ENCODE measurements at places on chromosomes 1 and 21.

GRCh38 chr21:35197992-35198431 is 148.9 kb upstream of the RUNX1 start:
- no peaks in the 10 kb centered on the region for H3K36me3 ChIP-seq
- no peaks in the 10 kb centered on the region for H3K27me3 ChIP-seq
- no peaks in the 10 kb centered on the region for H3K4me1 ChIP-seq
- H3K4me3 ChIP-seq: no peak overlapping the region
- no peak for DNase-seq

DNA sequence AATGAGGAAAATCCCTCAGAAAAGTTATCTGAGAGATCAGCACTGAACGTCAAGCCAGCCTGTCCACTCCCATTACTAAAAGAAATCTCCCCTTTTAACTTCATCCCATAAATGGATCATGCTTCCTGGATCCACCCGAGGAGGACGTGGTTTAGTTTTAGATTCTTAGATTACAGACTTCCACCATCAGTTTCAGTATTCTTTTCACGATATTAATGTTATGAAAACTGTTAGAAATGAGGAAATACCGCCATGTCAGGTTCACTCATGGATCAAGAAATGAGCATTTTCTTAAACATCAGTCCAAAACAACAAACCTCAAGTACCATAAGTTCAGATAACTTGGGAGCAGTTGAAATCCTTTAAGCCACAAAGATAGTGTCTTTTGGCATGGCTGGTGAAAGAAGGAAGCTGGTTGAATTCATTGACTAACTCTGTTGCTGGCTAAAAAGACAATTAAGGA is 49.8 kb downstream of the NFIA start:
- H3K4me1 ChIP-seq: no peaks in the 10 kb centered on the region
- no peak overlapping the region for H3K4me3 ChIP-seq
- no peak overlapping the region for H3K27ac ChIP-seq
- no peaks in the 10 kb centered on the region for H3K36me3 ChIP-seq
- DNase-seq: no peak
- peaks cover 3% of the 10 kb centered on the region for H3K27me3 ChIP-seq

- no peaks in the 10 kb centered on the region for H3K36me3 ChIP-seq
- H3K4me3 ChIP-seq: no peak overlapping the region
- DNase-seq: no peak
These were observed 34.8 kb upstream of the DISP3 start for GRCh38 chr1:11443961-11444658.

- no peaks in the 10 kb centered on the region for H3K4me1 ChIP-seq
- DNase-seq: no peak
- H3K36me3 ChIP-seq: no peaks in the 10 kb centered on the region
- H3K4me3 ChIP-seq: no peak overlapping the region
- H3K27ac ChIP-seq: no peak overlapping the region
These were observed 19.7 kb downstream of the NFIA start for GRCh38 chr1:61102041-61102440.

DNA sequence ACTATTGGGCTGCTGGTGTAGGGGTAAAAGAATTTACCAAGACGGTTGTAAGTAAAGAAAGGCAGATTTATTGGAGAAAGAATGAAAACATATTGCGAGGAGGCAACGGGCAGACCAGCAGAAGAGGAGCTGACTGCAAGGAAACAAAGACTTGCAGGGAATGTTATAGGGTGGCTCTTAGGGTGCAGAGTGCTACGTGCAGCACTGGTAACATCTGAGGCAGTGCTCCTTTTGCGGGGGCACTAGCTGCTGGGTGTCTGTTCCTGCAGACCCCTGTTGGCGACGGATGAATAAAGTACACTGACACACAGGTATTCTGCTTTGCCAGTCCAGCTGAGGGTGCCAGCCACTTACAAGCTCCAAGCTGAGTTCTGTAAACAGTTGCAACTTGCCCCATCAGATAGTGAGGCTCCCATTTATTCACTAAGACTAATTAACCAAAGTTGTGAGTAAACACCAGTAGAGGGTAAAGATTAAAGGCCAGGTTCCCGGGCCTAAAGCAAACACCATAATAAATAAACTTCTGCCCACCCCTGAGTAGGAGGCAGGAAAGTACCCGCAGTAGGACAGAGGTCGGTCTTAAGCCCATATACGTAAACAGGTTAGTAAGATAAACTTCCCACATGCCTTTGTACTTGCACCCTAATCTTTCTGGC is 140.2 kb upstream of the KCNK1 start:
- DNase-seq: no peak
- no peak overlapping the region for H3K27ac ChIP-seq
- H3K27me3 ChIP-seq: no peaks in the 10 kb centered on the region

DNA sequence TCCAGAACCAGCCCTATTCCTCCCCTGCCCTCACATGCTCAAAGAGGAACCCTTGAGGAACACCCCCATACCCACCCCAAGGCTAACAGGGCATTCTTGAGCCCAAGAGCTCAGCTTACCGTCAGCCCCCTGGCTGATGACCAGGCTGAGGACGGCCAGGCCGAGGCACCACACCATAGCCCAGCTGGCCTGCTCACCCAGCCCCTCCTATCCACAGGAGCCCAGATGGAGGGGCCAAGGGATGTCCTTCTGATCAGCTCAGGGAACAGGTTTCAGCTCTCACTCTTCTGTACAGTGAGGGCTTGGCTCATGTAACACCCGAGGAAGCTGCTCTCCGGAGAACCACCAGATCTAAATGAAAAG is 2.2 kb downstream of the IGSF9 start:
- H3K4me1 ChIP-seq: peaks cover 28% of the 10 kb centered on the region
- no peak overlapping the region for H3K4me3 ChIP-seq
- no peaks in the 10 kb centered on the region for H3K36me3 ChIP-seq
- peaks cover 26% of the 10 kb centered on the region for H3K27me3 ChIP-seq

- no peaks in the 10 kb centered on the region for H3K27me3 ChIP-seq
- H3K36me3 ChIP-seq: peaks cover 9% of the 10 kb centered on the region
- no peaks in the 10 kb centered on the region for H3K4me1 ChIP-seq
- DNase-seq: no peak
These were observed 51.2 kb upstream of the ADAM30 start for GRCh38 chr1:119947468-119947867.

DNA sequence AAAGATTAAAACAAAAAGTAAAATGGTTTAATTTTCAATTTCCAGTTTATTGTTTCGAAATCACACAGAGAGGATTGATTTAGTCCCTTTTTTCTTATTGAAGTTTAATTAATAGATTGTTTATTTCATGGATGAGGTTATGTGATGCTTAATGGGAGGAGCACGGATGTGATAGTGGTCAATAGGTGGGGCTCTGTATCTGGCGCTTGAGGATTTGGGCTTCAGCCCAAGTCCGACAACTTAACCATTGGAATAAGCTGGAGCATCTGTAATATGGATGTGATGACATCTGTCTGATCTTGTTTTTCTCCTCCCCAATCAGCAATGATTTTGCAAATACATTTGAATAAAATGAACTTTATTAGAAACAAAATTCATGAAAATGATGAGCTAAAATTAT is 169.2 kb downstream of the LYPLAL1 start:
- no peaks in the 10 kb centered on the region for H3K36me3 ChIP-seq
- H3K4me3 ChIP-seq: no peak overlapping the region
- no peaks in the 10 kb centered on the region for H3K4me1 ChIP-seq
- no peak overlapping the region for H3K27ac ChIP-seq

DNA sequence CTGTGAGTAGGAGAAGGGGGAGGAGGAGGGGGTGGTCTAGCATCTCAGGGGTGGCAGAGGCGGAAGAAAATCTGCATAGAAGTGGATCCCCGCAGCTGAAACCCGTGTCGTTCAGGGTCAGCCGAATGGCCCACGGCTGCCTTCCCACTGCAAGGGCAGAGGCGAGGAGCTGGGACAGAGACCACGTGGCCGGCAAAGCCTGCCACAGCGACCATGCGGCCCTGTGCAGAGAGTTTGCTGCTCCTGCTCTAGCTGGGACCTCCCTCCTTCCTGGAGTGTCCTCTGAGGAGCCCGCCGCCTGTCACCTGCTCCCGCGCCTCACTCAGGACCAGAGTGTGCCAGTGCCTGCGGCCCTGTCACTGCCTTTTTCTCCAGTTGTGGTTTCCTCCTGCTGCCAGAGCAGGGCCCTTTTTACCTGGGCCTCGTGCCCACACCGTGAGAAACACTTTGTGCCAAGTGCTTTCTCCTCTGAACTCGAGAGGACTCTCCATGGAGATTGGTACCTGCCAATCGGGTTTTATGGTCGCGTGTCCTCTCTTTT is 5.4 kb upstream of the TRPM2 start:
- peaks cover 24% of the 10 kb centered on the region for H3K27me3 ChIP-seq
- H3K36me3 ChIP-seq: no peaks in the 10 kb centered on the region
- no peak for DNase-seq
- no peak overlapping the region for H3K4me3 ChIP-seq

DNA sequence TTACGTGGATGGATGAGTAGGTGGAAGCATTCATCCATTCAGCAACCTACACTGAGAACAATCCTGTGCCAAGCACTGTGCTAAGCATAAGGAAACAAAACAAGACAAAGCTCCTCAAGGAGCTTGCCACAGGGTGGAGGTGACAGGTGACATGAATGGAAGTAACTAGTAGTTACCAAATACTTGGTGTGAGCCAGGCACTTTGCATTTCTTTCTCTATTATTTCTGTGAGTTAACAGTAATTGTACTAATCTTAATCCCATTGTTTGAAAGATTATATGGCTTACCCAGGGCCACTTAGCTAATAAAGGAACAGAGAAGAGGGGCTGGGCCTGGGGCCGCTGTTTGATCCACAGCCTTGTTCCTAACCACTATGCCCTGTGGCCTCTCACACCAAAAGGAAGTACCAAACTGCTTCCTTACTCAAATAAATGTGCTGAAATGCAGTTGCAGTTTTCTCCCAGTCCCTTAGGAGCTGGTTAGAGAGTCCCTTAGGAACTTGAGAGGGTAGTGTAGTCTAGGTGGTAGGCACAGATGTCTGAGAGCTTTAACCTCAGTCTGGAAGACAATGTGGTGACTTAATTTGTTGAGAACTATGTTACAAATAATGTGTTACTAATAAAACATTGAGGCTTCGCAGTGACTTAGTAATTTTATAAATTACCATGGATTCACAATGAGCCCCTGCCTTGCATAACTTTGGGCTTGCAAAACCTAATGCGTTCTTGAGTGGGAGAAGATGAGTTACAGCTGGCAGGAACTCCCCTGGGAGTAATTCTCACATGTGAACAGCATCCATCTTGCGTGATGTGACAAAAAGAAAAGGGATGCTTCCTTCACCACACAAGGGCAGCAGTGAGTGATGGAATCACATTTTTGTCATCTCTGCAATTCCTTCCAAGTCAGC is 69.8 kb downstream of the MPZL1 start:
- H3K4me1 ChIP-seq: no peaks in the 10 kb centered on the region
- no peaks in the 10 kb centered on the region for H3K27me3 ChIP-seq
- H3K4me3 ChIP-seq: no peak overlapping the region
- no peak overlapping the region for H3K27ac ChIP-seq
- H3K36me3 ChIP-seq: peaks cover 13% of the 10 kb centered on the region

- H3K4me3 ChIP-seq: no peak overlapping the region
- no peaks in the 10 kb centered on the region for H3K36me3 ChIP-seq
- no peaks in the 10 kb centered on the region for H3K4me1 ChIP-seq
- H3K27me3 ChIP-seq: no peaks in the 10 kb centered on the region
- DNase-seq: no peak
- H3K27ac ChIP-seq: no peak overlapping the region
These were observed 53.4 kb downstream of the TMPRSS15 start for GRCh38 chr21:18350216-18350615.

GRCh38 chr1:23475134-23475628 is 8.8 kb downstream of the ASAP3 start:
- H3K36me3 ChIP-seq: no peaks in the 10 kb centered on the region
- no peaks in the 10 kb centered on the region for H3K27me3 ChIP-seq

DNA sequence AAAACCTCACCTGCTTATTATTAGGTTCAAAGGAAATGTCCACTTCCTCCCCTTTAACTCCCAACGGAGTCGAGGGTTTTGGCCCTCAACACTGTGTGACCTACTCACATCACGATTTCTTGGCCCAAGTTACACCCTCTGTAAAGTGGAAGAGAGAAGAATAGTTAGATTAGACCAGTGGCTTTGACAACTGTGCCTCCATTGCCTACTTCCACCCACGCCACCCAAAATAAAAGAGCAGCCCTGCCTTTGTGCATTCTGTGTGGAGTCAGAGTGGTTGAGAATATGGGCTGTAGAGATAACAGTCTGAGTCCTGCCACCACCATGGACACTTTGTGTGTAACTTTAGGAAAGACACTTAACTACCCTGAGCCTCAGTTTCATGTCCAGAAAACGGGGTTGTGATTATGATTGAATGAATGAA is 4.1 kb upstream of the HDGF start:
- H3K4me1 ChIP-seq: peaks cover 27% of the 10 kb centered on the region
- DNase-seq: no peak
- H3K4me3 ChIP-seq: no peak overlapping the region
- H3K36me3 ChIP-seq: no peaks in the 10 kb centered on the region

GRCh38 chr1:109250454-109251276 is 1.3 kb downstream of the CELSR2 start:
- H3K36me3 ChIP-seq: no peaks in the 10 kb centered on the region
- H3K4me1 ChIP-seq: peaks cover 24% of the 10 kb centered on the region

GRCh38 chr1:20706841-20707240 is 11.0 kb downstream of the KIF17 start:
- no peaks in the 10 kb centered on the region for H3K27me3 ChIP-seq
- DNase-seq: no peak
- no peak overlapping the region for H3K4me3 ChIP-seq
- H3K27ac ChIP-seq: no peak overlapping the region
- H3K36me3 ChIP-seq: no peaks in the 10 kb centered on the region
- H3K4me1 ChIP-seq: no peaks in the 10 kb centered on the region

DNA sequence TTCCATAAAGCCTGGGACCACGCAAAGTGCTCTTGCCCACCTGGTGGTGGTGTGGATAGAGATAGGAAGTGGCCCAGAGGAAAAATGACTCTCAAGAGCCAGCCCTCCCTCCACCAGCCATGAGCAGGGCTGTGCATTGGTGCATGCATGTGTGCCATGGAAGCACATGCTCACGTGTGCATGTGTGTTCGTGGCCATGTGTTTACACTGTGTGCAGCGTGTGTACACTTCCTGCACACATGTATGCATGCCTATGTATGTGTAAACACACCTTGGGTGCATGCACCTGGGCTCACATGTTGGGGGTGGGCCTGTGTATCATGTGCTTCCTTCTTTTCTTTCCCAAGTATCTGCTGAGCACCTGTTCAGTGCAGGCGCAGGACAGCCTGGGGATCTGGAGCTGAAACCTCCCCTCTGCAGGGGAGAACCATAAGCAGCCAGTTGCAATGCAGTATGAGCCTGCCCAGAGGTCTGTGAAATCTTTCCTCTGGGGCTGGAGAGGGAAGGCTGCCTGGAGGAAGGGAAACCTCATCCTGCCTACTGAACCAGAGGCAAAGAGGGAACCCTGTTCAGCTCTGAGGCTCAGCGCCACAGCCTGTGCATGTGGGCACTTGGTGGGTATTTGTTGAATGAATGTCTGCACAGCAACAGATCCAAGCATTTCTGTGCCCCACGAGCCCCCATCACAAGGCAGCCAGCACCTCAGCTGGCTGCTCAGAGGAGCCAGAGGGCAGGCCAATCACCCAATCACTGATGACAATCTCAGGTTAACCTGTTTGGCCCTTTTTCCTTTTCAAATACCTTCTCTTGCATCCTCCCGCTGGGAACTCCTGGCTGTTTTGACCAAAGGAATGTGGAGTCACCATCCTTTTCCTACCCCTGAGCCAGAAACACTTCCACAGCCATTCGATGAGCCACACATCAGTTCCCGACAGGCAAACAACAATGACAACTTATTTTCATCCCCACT is 327.0 kb downstream of the NPHP4 start:
- H3K36me3 ChIP-seq: no peaks in the 10 kb centered on the region
- no peaks in the 10 kb centered on the region for H3K4me1 ChIP-seq

- peaks cover 31% of the 10 kb centered on the region for H3K4me1 ChIP-seq
- no peak for DNase-seq
- H3K27me3 ChIP-seq: no peaks in the 10 kb centered on the region
- H3K27ac ChIP-seq: no peak overlapping the region
These were observed 2.7 kb upstream of the PLEKHO1 start for GRCh38 chr1:150146849-150147542.
